ENCODE measurements at places on chromosomes 11 and 22. TPM values are rescaled to one million over a fixed set of nuclear protein-coding genes. Genes with fewer than 3 reads are reported as not detected.

- no peak for DNase-seq
Observed at GRCh38 chr11:9693801-9694553, 30.1 kb downstream of the SWAP70 start.

- no peak for DNase-seq
Observed at GRCh38 chr22:40235308-40235707, 57.6 kb downstream of the TNRC6B start.

GRCh38 chr22:45971408-45972028 is 5.4 kb downstream of the WNT7B start:
- DNase-seq = no peak

- no peak for DNase-seq
Observed at GRCh38 chr22:45867906-45868555, 108.9 kb downstream of the WNT7B start.

ISX gene
- not detected for total RNA-seq

DNA sequence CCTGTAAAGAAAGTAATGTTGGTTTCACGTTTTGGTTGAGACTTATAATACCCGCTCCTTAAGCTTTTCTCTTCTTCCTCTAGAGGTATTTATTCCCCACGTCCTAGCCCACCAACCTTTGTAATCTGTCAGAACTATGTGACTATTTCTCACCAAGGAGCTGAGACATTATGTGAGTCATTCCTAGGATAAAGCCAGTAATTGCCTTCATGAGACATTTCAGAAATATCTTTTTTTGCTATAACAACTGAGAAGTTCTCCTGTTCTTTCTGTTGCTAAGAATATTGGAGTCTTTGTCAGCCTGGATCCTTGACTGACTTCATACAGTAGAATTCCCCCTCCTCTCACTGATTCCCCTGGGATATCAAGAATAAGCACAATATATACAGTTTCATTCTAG is 1497.0 kb upstream of the TENM4 start:
- no peak for DNase-seq

DNA sequence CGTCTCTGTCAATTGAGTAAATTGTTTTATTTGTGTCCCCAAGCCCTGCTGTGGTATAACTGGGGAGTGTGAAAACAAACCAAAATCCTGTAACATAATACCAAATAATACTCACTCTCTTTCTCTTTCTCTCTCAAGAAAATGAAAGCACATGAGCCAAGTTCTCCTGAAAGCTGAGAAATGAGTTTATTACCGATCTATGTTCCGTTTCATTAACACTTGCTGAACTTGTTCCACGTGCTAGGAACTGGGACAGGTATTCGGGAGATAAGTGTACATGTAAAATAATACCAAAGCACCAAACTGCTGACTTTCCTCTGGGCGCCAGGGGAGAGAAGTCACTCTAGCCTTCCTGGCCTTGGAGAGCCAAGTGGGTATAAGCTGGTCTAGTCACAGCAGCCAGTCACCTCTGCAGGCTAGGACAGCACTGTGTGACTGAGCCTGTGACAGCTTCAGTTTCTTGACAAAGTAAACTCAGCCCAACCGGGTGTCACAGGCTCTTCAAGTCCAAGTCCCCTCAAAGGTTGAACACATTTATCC is 23.1 kb downstream of the CD6 start:
- DNase-seq = no peak

GRCh38 chr11:67648140-67648795 is 2.3 kb downstream of the ACY3 start:
- DNase-seq = no peak

MS4A4A gene
- 15.2 TPM for total RNA-seq

DNA sequence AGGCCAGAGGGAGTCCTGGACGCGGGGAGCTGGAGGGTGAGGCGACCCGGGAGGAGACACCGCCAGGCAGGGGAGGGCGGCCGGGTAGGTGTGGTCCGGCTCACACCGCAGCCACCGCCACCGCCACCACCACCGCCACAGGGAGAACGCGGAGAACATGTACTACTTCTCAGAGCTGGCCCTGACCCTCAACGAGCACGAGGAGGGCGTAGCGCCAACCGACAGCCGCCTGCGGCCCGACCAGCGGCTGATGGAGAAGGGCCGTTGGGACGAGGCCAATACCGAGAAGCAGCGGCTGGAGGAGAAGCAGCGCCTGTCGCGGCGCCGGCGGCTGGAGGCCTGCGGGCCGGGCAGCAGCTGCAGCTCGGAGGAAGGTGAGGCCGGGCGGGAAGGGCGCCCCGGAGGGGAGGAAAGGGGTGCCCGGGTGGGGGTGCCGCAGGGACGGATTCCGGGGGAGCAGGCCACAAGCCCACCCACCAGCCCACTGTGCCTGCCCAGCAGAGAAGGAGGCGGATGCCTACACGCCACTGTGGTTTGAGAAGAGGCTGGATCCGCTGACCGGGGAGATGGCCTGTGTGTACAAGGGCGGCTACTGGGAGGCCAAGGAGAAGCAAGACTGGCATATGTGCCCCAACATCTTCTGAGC is 62.8 kb downstream of the MORC2 start:
- DNase-seq = no peak

DNA sequence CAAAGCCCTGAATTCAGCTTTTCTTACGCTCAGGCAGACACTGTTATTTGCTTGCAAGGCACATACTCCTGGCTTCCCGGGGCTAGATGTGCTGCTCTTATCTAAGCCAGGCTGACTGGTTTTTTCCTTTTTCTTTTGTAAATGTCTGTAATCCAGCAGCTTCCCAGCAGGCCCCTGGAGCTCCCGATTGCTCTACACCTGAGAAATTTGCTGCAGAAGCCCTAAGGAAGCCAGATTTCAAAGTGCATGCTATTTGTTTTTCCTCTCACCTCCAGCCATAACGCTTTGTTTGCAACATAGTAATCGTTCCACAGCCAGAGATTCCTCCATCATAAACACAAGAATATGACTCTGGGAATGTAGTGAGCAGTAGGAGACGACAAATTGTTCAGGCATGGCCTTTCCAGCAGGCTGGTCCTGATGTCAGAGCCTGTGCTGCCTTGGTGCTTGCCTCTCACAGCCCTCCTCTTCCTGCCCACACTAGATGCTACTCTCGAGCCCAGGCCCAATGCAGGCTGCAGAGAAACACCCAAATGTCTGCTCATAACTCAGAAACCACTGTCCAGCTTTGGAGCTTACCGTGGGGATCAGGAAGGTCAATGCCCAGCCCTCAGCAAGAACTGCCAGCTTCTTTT is 54.7 kb upstream of the SLC6A5 start:
- DNase-seq = no peak

DNA sequence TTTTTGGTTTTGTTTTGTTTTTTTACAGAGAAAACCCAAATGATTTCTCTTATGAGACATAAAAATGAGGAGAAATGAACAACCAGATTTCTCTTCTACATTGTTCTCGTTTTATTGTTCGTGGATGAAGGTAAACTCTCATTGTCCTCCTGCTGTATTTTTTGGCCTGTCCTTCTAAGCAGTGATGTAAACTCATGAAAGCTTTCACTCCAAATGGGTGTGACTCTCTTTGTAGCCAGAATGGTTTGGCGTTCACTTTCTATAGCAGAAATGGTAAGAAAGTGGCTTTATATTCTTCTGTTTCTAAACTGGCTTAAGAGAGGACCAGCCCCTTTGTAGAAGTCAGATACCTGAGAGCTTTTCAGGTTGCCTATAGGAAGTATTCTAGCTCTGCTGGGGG is 15.5 kb upstream of the BMAL1 start:
- DNase-seq = no peak

DNA sequence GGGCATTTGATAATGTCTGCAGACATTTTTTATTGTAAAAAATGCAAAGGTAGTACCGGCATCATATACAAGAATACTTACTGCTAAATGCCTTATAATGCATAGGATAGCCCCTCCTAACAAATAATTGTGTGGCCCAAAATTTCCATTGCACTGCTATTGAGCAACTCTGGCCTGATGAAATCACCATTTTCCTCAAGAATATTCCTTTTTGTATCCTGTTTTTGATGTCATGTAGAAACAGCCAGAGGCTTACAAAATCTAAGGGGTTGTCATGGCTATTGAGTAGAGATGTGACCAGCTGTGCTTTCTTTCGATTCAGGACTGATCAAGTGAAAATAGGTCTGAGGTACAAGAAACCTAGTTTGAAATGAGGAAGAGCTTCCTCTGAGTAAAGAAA is 854.3 kb downstream of the KCNA4 start:
- DNase-seq = no peak

KIAA1671 gene
- 12.6 TPM for total RNA-seq

- peak; percentile 48 for DNase-seq
Observed at GRCh38 chr11:85685125-85685819, 723 bp downstream of the CCDC89 start.

GAS2 gene
- total RNA-seq = 9.7 TPM

LIF gene
- 0.54 TPM for total RNA-seq

SCN4B gene
- 12.0 TPM for total RNA-seq

LRRC32 gene
- 30.3 TPM for total RNA-seq

APLNR gene
- total RNA-seq = 15.4 TPM

GRCh38 chr11:110798201-110798900 is 86.1 kb upstream of the ARHGAP20 start:
- DNase-seq = no peak

- no peak for DNase-seq
Observed at GRCh38 chr11:9947231-9947864, 283.5 kb downstream of the SWAP70 start.

DNA sequence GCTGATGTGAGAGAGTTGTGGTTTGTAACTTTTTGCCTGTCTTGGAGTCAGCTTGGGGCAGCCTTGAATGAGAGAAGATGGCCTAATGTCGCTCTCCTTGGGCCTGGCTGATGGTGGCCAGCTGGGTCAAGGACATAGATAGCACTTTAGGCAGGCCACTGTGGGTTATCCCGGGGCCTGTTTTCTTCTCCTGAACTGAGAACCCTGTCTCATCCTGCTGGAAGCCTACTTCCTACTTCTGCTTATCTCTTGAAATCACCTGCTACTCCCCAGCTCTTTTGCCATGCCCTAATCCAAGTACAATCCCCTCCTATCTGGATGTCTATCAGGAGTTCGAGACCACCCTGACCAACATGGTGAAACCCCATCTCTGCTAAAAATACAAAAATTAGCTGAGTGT is 49.5 kb downstream of the OSBP2 start:
- no peak for DNase-seq

- DNase-seq = no peak
Observed at GRCh38 chr11:34604145-34604544, 16.7 kb upstream of the EHF start.

KLHDC7B gene
- total RNA-seq = not detected

GATD1 gene
- total RNA-seq = 17.4 TPM

LMNTD2 gene
- 0.22 TPM for total RNA-seq
